Occipital lobe (tissue), 3 donors: ENCODE measurements at places on chromosomes 5 and 9. TPM values are rescaled to one million over a fixed set of nuclear protein-coding genes. Genes with fewer than 3 reads are reported as not detected.

DNA sequence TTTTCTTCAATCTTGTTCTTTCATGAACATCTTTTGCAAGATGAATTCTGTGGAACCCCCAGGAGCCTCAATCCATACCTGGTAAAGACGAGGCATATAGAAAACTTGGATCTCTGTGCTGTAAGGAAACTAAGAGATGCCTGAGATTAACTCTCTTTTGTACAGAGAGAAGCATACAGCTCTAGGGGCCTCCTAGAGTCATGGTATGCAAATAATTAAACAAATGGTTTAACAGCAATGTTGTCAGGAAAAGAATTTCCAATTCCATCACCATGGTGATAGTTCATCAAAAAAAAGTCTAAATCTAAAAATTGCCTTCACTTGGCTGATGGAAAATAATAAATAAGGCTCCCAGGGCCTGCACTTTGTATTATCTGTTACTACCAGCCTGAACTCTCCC, 275.4 kb downstream of the SLIT3 start:
- no peak for DNase-seq

- no peak for DNase-seq
Observed at GRCh38 chr5:527646-528628, 3.7 kb upstream of the SLC9A3 start.

CENPK gene
- total RNA-seq, result 8.1 TPM

ACSL6 gene
- 32.9 TPM for total RNA-seq
